ENCODE measurements at places on chromosomes 11 and 22. TPM values are rescaled to one million over a fixed set of nuclear protein-coding genes. Genes with fewer than 3 reads are reported as not detected.

MRGPRX4 gene
- total RNA-seq: not detected

ROM1 gene
- 2.2 TPM for total RNA-seq

OR5P2 gene
- total RNA-seq: not detected

KRTAP5-7 gene
- not detected for total RNA-seq

TMEM132A gene
- total RNA-seq: 98.2 TPM

LDLRAD3 gene
- total RNA-seq: 18.6 TPM

P2RX6 gene
- not detected for total RNA-seq

MAPK8IP2 gene
- total RNA-seq: 6.7 TPM

SHISA8 gene
- total RNA-seq: 0.90 TPM

FJX1 gene
- total RNA-seq: 14.2 TPM

MFNG gene
- total RNA-seq: 1.7 TPM

SCO2 gene
- not detected for total RNA-seq

LMO1 gene
- not detected for total RNA-seq

DERL3 gene
- 8.7 TPM for total RNA-seq

NEAT1 gene
- 10.4 TPM for total RNA-seq

BRSK2 gene
- 27.1 TPM for total RNA-seq

RASGRP2 gene
- total RNA-seq: 40.6 TPM

CHST1 gene
- total RNA-seq: 3.8 TPM

GGTLC2 gene
- not detected for total RNA-seq

DEFB131B gene
- total RNA-seq: not detected

RAG1 gene
- total RNA-seq: 0.58 TPM

CDC42EP2 gene
- 11.7 TPM for total RNA-seq

CEP164 gene
- total RNA-seq: 20.8 TPM

PHOX2A gene
- total RNA-seq: 0.19 TPM

CNGA4 gene
- not detected for total RNA-seq

BBOX1 gene
- total RNA-seq: not detected

SLC43A3 gene
- total RNA-seq: 32.5 TPM

OMP gene
- not detected for total RNA-seq

ZNF280B gene
- total RNA-seq: 11.7 TPM

FOSL1 gene
- total RNA-seq: 7.5 TPM

INS gene
- total RNA-seq: not detected

FIBIN gene
- total RNA-seq: 0.45 TPM

CNTF gene
- total RNA-seq: 1.5 TPM

All from H1 (cell line).